Activated T-cell treated with anti-CD3 and anti-CD28 coated beads for 4 hours (primary cell): ENCODE measurements at places on chromosomes 1 and 21.

DNA sequence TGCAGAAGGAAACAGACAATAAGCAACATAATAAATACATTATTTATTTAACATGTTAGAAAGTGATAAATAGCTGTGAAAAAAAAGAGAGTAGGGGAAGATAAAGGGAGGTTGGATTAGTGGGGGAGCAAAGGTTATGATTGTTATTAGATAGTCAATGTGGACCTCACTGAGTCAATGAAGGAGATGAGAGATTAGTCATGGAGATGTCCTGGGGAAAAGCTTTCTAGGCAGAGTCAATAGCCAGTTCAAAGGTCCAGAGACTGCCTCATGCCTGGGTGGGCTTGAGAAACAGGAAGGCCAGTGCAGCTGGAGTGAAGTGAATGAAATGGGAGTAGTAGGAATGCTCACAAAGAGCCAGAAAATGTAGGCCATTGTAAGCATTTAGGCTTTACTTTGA is 187.1 kb upstream of the CACYBP start:
- no peak for DNase-seq

- DNase-seq = no peak
Observed at GRCh38 chr1:100065183-100065968, 67.4 kb downstream of the SASS6 start.

GRCh38 chr1:154742606-154743005 is 127.5 kb downstream of the KCNN3 start:
- DNase-seq = no peak

- DNase-seq = no peak
Observed at GRCh38 chr1:234727018-234727940, 117.3 kb upstream of the IRF2BP2 start.

- no peak for DNase-seq
Observed at GRCh38 chr1:30037251-30038118, 685.9 kb downstream of the MATN1 start.

GRCh38 chr1:223136086-223136485 is 7.0 kb downstream of the TLR5 start:
- no peak for DNase-seq

GRCh38 chr1:92797297-92797696 is 12.4 kb upstream of the EVI5 start:
- no peak for DNase-seq

DNA sequence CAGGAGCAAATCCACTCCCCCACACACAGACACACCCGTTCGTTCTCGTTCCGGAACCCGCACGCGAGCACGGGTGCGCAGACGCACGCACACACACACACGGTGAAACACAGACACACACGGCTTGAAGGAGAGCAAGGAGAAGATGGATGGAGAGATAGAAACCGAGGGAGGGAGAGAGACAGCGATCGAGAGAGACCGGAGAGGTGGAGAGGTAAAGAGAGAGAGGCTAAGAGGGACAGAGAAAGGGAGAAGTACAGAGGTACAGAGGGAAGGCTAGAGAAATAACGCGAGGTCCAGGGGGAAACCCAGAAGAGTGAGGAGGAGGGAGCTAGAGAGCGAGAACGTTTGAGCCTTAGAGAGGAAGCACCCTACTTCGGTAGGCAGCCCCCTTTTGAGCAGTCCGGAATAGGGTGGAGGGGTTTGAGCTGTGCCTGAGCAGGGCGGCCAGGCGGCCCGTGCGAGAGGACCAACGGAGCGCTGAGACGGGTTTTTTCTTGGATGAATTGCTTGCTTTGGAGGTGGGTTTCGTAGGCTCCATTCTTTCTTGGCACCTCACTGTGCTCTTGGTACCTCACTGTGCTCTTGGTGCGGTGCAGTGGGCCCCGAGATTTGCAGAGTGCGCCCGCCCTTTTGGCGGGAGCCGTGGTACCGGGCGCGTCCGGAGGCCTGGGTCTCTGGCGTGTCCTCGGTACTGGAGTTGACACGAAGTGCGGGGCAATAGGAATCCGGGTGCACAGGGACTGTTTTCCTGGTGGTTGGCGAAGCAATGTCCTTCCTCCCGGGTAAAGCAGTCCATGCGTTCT is 88.4 kb upstream of the RHOU start:
- DNase-seq = no peak

DNA sequence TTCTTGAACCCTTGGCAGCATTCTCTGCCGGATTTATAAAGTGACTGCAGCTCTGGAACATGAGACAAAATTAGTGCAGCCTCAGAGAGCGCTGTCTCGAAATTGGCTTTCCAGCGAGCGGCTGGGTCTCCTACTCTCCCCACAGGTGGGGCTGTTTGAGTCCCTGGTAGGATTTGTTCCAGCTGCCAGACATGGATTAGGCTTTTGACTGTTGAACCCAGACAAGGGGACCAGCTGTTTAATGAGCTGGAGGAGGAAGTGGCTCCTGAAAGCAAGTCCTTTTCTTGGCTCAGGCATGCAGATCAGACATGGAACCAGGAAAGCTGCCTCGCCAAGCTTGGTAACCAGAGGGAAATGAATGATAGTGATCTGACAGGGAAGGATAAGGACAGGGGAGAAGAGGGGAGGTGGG is 69.6 kb downstream of the UBIAD1 start:
- DNase-seq = no peak

DNA sequence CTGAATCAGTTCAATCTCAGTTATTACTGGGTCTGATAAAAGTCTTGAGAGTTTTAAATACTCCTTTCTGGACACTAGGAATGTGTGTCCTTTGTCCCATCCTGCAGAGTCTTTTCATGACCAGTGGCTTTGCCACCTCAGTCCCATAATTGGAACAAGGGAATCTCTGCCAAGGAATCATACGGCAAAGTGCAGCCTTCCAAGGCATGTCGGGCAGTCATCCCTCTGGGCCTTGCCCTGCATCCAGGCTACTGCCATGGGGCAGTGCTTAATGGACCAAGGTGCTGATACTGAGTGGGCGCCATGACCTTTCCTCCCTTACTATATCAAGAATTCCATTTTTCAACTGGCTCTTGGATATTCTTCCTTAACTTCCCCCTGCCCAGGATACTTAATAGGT is 195.3 kb downstream of the ZC3H11B start:
- DNase-seq = no peak

GRCh38 chr21:42523211-42523610 is 9.6 kb downstream of the SLC37A1 start:
- DNase-seq = no peak

DNA sequence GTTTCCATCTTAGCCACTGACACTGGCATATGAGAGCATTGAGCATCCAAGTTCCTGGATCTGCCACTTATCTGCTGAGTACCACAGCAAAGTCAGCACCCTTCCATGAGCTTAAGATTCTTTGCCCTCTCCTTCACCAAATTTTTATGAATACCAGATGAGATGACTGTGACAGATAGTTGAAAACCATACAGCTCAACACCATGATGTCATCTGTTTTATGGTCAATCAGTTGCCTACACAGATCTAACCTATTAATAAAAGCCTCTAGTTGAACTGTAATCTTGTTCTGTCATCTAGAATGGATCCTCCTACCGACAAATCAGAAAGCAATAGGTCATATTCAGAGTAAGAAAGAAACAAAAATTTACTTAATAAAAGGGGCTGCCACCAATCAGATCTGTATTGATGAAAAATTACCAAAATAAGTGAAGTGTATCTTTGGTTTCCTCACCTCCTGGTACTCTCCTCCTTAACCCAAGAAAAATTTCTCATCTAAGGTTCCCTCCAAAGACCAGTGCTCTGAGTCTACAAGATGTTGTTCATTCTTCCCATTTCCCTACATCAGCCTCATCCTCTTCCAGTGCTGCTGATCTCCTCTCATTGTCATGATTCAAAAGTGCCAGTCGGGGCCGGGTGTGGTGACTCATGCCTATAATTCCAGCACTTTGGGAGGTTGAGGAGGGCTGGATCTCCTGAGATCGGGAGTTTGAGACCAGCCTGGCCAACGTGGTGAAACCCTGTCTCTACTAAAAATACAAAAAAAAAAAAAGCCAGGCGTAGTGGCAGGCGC is 138.8 kb upstream of the CTTNBP2NL start:
- DNase-seq = no peak
